ENCODE measurements at places on chromosomes 4 and X.

GRCh38 chr4:7244331-7244665, 52.0 kb downstream of the SORCS2 start:
- no peak for DNase-seq

- no peak for DNase-seq
Observed at GRCh38 chrX:134622813-134623185, 35.5 kb downstream of the PLAC1 start.

DNA sequence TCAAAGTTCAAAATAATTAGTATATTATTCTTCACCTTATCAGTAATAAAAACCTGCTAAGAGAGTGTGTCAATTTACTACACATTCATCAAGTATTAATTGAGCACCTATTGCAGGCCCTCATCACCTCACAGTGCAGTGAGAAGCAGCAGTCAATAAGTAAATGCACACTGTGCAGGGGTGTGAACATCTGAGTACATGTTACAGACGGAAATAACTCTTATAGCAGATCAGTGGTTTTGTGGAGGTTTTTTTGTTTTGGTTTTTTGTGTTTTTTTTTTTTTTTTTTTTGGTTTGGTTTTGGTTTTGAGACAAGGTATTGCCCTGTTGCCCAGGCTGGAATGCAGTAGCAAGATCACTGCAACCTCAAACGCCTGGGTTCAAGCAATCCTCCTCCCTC, 20.3 kb downstream of the KLF3 start:
- DNase-seq, result no peak

DNA sequence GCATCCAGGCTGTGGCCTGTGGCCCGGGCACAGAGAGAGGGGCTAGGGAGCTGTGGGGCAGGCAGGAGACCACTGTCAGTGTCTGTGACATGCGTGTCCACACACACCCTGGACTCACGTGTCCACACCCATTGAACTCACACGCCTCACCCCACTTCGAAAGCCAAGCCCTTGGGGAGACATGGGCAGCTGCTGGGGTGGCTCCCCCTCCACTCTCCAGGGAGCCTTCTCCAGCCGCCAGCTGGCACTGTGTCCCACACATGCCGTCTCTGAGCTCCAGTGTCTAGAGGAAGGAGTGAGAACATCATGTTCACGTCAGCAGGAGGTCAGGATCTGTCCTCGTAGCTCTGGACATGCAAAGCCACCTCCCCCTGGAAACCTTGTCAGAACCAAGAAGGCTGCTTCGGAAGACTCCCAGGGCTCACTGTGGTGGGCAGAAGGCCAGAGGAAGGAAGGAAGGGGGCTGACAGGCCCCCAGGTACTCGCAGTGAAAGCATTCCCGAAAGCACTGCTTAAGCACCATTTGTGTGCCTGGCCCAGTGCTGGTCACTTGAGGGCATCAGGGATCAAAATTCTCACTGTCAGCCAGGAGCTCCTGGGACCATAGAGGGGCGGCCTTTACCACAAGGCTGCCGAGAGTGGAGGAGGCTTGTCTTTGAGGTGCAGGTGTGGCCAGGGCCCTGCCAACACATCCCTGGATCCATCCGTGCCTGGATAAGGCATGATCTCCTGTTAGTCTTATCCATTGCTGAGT, 61.4 kb downstream of the HTRA3 start:
- no peak for DNase-seq

- DNase-seq, result peak; percentile 62
Observed at GRCh38 chr4:150305995-150306394, 227.8 kb downstream of the DCLK2 start.

- no peak for DNase-seq
Observed at GRCh38 chr4:84264652-84265051, 234.4 kb downstream of the NKX6-1 start.

GRCh38 chr4:40515037-40515397, 114.6 kb downstream of the RBM47 start:
- no peak for DNase-seq

DNA sequence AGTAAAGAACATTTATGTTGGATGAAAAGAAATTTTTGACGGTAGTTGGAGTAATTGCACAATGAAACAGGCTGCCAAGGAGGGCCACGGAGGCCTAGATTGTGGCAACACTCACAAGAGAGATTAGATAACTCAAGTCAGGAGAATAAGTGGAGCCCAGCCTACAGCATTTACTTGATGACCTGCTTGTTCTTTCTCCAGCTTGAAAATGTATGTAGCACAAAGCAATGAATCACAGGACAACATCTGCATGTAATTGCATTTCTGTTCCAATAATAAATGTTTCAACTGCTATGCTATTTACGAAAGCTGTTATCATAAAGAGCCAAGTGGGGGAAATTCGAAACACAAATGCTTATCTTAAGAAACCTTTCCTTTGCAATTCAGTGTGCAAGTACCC, 221.2 kb upstream of the MID1 start:
- DNase-seq, result no peak

- no peak for DNase-seq
Observed at GRCh38 chr4:122104184-122104583, 47.9 kb upstream of the BLTP1 start.

- no peak for DNase-seq
Observed at GRCh38 chr4:6301732-6302442, 32.2 kb downstream of the WFS1 start.

DNA sequence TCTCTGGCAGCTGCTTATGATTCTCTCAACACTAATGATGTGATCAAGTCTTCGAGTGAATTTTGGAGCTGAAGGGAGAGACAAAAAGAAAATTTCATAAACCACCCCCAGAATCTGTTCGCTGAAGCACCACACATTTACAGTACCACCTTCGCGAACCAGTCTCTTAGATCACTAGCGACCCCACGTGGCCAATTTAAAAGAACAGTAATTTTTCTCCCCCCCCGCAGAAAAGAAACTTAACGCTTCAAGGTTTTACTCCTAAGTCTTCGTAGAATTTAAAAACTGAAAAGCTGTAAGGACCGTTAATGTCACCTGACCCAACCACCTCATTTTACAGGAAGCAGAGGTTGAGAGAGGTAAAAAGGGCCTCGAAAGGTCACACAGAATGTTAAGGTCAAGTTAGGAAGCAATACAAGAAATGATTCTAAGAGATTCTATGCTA, 187.5 kb downstream of the QDPR start:
- peak; percentile 30 for DNase-seq

DNA sequence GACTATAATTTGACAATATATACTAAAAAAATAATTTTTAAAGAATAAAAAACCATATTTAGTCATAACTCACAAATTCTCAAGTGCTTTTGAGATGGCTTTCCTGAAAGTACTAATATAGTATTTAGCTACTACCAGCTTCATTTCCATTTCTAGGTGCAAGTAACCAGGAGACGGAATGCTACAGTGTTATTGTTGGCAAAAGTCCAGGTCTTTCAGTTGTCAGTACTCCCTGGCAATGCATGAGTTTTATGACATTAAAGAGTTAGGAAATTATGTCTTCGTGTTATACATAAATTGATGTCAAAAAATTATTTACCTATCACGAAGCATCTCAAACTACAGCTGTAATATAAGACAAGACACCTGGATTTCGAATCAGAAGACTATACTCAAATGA, 45.0 kb downstream of the TMEM47 start:
- DNase-seq, result no peak

GRCh38 chrX:77446908-77447652, at the start of gene FGF16:
TSS of gene FGF16 (plus strand) at chrX:77447389. CDS start at chrX:77447675, 286 bp downstream.
- no peak for DNase-seq

GRCh38 chrX:152847281-152847680, 16.4 kb downstream of the NSDHL start:
- no peak for DNase-seq

- no peak for DNase-seq
Observed at GRCh38 chr4:185600801-185601434, 65.6 kb upstream of the PDLIM3 start.

DNA sequence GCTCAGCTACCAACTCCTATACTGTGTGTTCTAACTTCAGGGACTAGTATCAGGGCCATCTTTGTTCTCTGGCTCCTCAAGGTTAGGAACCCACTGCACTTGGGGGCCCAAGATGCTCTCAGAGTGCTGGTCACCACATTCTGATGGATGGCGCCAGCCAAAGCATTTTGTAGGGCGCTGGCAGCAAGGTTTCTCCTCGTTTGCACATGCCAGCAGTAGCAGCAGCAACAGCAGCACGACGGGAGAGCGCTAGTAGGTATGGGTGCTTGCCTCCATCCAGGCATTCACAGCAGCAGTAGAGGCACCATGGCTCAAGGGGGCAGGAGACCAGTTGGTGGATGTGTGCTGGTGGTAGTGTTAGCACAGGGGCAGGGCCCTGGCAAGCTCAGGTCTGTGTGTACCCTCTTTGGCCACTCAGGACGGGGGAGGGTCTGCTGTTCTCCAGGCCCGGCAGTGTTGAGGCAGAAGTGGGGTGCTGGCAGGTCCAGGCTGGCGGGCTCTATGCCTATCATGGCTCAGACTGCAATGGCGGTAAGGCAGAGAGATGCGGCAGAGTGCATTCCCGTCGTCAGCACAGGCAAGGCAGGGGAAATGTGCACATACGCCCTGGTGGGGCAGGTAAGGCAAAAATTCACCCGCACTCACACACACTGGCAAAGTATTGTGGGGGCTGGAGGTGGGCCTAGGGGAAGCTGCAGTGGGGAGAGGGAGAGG, 56.6 kb downstream of the SERPINA7 start:
- no peak for DNase-seq

DNA sequence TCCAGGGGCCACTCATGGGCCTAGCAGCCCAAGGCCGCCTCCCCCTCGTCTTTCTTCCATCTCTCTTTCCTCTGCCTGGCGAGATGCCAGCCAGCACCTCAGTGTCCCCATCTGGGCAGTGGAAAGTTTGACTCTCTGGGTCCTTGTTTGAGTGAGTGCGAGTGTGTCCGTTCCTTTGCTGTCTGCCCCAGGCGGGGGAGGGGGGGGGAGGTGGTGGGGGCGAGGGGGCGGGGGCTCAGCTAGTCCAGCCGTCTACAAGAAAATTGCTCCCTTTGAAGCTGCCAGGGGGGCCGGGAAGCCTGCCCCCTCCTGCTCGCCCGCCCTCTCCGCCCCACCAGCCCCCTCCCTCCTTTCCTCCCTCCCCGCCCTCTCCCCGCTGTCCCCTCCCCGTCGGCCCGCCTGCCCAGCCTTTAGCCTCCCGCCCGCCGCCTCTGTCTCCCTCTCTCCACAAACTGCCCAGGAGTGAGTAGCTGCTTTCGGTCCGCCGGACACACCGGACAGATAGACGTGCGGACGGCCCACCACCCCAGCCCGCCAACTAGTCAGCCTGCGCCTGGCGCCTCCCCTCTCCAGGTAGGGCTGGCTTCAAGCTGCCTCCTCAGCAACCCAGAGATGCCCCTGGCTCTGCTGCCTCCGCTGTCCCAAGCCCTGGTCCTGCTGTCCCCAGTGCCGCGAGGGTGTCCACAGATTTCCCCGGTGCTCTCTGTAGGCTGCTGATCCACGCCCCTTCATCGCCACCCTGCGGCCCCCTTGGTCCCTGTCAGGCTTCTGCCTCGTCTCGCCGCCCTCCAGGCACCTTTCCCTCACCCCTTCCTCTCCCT, at the start of gene BGN:
Gene BGN (plus strand): TSS at position 440 of the 821 bp plus-strand sequence. CDS start 9,652 bp downstream, outside the sequence.
- DNase-seq, result no peak

- no peak for DNase-seq
Observed at GRCh38 chrX:14013054-14013453, 16.6 kb downstream of the GEMIN8 start.

- DNase-seq, result no peak
Observed at GRCh38 chrX:17579026-17579425, 158.3 kb upstream of the SCML1 start.

DNA sequence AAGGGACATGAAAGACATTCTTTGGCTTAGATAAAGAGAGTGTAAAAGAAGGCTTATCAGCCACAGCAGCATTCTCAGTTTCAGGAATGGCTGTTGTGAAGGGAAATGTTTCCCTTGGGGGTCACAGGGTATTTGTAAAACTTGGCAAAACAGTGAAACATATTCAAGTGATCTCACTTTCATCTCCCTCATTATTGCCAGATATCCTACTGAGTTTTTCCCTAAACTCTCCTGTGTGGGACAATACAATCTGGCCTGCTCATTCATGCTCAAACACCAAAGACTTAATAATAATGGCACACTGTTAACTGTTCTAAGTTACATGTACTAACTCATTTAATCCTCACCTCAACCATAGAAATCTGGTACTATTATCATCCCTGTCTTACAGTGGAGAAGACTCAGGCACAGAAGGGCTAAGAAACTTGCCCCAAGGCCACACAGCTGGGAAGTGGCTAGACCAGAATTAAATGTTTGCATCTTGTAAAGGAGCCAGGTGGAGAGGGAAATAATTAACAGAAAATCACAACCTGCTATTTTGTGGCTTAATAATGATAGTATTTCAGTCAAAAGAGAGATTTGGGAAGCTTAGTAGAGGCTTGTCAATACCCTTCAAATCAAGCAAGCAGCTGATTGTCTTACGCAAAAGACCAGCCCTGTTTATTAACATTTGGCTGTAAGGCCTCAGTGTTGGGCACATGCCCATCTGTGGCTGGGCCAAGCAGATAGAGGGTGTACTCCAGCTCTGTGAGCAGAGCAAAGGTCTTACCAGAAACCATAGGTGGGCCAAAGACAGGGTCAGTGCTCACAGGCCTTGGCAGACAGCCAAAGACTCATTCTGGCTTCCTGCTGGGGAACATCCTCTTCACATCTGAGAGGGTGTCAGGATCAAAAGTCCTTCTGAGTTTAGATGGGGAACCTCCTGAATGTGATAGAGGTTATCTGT, 17.3 kb downstream of the SMPX start:
- no peak for DNase-seq

DNA sequence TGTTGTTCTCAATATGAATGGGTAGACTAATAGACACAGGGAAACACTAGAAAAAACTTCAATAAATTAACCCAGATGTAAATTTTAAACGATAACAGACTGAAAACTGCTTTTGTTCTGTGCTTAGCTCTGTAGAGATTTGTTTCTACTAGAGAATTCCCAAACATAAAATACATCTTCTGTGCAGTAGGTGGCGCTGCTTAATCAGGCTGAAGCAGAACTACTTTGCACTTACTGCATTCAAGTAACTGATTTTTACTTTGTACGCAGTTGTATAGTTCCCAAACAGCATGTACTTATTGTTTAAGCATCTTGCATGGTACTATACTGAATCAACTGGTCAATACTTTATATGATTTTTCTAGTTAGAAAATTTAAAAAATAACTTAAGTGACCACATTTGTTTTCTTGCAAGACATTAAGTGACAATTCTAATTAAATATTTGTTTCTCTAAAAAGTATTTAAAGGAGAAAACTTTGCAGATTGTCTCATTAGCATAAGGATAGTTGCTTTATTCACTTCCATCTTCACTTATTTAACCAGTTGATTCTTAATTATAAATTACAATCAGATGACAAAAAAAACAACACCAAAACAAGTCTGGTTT, 490.6 kb downstream of the IL15 start:
- peak; percentile 17 for DNase-seq

GRCh38 chrX:39613482-39613995, 484.2 kb downstream of the BCOR start:
- DNase-seq, result peak; percentile 61

- DNase-seq, result no peak
Observed at GRCh38 chr4:22531311-22532019, 15.6 kb upstream of the ADGRA3 start.

GRCh38 chrX:9337046-9337445, 127.8 kb upstream of the TBL1X start:
- no peak for DNase-seq

DNA sequence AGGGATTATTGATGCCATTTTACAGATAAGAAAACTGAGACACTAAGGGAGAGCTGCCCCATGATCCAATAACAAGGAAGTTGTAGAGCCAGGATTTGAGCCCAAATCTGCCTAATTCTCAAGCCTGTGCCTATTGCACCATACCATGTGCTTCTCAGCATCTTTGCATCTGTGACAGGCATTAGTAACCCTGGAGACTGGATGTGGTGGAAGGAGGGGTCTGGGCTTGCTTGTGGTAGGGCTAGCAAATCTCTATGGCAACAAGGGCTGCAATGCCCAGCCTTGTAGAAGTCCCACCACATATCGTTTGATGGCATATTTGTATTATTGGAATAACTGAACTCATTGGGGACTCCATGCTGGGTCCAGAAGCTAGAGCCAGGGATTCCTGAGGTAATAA, 58.1 kb downstream of the RTL5 start:
- no peak for DNase-seq

Data from urothelium cell line (cell line).